ENCODE measurements at places on chromosomes 16 and 17.

GRCh38 chr17:80652756-80653330 is 108.2 kb downstream of the RPTOR start:
- no peak for DNase-seq

- no peak for DNase-seq
Measured at GRCh38 chr16:56777482-56777881, 47.6 kb downstream of the NUP93 start.

DNA sequence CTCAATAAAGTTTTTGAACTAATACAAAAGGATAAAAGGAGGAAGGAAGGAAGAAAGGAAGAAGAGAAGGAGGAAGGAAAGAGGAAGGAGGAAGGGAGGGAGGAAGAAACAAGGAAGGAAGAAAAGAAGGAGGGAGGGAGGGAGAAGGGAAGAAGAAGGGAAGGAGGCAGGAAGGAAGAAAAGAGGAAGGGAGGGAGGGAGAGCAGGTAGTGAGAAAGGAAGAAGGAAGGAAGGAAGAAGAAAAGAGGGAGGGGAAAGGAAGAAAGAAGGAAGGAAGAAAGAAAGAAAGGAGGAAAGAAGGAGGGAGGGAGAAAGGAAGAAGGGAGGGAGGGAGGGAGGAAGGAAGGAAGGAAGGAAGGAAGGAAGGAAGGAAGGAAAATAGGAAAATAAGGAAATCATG is 263.8 kb upstream of the C16orf82 start:
- DNase-seq, result no peak

DNA sequence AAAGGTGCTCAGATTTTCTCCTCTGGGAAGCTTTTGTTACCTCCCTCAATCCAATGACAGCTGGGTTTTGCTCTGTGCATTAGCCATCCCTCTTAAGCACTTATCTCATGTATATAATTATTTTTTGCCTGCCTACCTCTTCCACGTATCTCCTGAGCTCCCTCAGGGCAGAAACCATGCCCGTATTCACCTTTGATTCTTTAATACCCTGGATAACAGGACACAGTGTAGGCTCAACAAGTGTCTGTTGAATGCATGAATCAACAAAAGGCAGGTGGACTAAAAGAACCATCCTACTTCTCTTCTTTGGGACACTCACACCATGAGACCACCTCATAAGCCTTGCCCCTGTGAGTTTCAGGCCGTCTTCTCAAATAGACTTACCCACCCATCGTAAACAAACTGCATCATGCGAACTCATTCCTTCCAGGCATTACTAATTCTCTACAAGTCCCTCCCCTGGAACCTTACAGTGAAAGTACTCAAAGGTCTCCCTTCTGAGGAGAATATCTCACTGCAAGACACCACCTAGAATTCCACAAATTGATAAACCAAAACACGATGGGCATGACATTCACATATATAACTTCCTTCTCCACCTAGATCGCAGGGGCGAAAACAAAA is 3.2 kb downstream of the ARHGAP17 start:
- no peak for DNase-seq

- DNase-seq, result no peak
Measured at GRCh38 chr16:13733561-13733960, 186.4 kb upstream of the ERCC4 start.

GRCh38 chr16:12315330-12316136 is 339.0 kb downstream of the SNX29 start:
- no peak for DNase-seq

- no peak for DNase-seq
Measured at GRCh38 chr17:81416612-81417011, 21.4 kb downstream of the BAHCC1 start.

DNA sequence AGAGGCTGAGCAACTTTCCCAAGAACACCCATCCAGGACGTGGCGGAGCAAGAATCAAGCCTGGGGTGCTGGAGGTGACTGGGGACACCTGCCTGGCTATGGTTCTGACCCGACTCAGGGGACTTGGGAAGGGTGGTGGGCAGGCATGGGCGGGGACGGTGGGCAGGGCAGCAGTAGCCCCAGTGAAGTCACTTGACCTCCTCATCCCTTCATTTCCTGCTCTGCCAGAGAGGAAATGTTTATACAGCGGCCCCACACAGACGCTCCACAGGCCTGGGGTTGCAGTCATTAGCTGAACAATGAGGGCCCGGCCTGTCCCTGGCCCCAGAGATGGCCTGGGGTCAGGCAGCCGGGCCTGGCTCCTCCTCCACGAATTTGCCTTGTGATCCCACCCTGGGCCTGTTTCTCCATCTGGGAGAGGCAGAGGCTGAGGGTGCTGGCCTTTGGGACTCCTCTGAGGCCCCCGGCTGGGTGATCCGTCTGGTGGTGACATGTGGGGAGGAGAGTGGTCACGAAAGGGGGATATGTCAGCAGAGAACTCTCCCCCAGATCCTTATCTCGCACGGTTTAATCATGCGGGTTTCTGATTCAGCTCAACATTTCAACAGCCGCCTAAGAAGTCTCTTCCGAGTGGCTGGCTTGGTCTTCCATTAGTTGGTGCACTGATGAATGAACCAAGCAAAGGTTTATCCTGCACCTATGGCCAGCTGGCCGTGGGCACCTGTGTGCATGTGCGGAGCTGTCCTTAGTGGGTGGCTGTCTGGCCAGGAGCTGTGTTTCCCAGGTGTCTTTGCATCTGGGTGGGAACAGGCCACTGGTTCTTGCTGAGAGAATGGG is 175.9 kb downstream of the IRF8 start:
- no peak for DNase-seq

DNA sequence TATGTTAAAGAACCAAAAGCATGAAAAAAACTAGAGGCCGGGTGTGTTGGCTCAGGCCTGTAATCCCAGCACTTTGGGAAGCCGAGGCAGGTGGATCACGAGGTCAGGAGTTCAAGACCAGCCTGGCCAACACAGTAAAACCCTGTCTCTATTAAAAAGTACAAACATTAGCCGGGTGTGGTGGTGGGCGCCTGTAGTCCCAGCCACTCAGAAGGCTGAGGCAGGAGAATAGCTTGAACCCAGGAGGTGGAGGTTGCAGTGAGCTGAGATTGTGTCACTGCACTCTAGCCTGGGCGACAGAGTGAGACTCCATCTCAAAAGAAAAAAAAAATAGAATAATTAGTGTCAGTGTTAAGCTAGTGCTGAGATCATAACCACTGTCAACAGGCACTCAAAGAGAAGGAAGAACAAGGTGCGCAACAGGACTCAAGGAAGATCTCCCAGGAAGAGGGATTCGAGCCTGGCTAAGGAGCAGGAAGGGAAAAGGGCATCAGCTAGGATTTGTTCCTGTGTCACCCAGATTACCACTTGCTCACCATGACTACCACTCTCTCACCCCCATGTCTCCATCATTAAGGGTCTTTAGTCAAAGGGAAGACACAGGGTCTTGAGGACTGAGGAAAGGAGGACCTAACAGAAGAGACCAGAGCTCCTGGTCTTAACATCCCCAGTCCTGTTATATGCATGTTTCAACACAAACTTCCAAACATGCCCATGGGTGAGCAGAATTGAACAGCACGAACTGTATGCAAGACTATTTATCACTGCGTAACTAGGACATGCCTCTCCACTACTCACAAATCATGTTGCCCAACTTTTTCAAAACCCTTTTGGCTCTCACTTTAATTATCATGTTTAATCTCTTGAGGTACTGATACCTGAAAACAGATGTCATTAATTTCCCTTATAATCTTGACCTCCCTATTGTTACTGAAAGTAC is 88.3 kb upstream of the PLEKHM1 start:
- no peak for DNase-seq

- no peak for DNase-seq
Measured at GRCh38 chr17:81831563-81831956, 1.5 kb downstream of the MCRIP1 start.

DNA sequence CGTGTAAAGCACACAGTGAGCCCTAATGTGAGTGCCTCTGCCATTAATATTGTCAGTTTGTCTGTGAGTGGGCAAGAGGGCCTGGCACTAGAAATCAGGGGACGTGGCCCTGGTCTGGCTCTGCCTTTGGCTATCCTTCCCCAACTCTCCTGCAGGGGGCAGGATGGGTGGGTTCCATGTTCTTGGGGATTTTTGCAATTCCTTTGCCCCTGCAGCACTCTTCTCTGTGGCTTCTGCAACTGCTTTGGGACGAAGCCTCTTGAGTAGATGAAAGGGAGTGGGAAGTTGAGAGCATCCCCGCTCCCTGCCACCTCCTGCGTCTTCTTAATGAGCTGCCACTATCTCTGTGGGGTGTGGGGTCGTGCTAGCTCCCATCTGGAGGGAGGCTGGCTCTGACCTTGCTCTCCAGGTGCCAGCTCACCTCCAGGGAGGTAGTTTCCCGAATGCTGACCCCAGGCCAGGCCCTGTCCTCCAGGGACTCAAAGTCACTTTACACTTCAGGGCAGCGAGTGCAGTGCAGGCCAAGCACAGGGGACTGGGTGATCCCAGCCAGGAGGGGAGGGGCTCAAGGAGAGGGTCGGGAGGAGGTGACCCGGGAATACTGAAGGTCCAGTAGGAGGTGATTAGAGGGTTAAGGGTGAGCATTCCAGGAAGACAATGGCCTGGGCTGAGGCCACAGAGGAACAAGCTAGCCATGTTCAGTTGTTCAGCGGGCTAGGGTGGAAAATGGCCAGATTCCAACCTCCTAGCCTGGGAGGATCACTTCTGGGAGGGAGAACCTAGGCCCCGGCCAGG is 121.0 kb upstream of the NLRP1 start:
- DNase-seq, result no peak

DNA sequence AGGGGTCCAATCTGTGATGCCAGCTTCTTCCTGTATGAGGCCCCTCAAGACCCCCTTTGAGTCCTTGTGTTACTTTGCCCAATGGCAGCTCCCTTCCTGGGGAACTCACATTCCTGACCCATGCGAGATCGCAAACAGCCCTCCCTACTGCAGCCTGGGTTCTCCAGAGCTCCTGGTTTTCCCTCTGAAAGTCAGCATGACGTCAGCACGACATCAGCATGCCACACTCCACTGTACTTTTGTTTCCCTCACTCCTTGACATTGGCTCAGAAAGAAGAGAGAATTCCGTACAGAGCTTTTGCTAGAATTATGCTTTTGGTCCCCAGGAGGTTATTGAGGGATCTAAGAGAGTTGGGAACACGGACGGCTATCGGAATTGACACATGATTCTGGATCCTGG is 168.1 kb upstream of the PIRT start:
- DNase-seq, result no peak

- DNase-seq, result no peak
Measured at GRCh38 chr17:320809-321385, 31.7 kb downstream of the RPH3AL start.

DNA sequence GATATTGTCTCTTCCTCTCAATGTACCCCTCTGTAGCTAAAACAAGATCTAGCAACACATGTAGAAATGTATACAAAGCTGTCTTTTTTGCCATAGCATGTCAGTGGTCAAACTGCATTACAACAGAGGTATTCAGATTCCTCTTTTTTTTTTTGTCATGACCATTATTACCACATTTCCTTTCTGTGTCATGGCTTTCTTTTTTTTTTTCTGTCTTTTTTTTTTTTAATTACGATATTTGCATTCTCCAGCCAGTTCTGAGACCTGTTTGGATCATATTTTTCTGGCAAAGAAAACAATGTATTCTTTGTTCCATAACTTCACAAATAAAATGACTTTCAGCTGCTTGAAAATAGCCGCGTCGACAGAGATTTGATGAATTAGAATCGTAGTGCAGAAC is 27.4 kb upstream of the CAPNS2 start:
- DNase-seq, result no peak

GRCh38 chr16:12377497-12377896 is 401.0 kb downstream of the SNX29 start:
- DNase-seq, result no peak

DNA sequence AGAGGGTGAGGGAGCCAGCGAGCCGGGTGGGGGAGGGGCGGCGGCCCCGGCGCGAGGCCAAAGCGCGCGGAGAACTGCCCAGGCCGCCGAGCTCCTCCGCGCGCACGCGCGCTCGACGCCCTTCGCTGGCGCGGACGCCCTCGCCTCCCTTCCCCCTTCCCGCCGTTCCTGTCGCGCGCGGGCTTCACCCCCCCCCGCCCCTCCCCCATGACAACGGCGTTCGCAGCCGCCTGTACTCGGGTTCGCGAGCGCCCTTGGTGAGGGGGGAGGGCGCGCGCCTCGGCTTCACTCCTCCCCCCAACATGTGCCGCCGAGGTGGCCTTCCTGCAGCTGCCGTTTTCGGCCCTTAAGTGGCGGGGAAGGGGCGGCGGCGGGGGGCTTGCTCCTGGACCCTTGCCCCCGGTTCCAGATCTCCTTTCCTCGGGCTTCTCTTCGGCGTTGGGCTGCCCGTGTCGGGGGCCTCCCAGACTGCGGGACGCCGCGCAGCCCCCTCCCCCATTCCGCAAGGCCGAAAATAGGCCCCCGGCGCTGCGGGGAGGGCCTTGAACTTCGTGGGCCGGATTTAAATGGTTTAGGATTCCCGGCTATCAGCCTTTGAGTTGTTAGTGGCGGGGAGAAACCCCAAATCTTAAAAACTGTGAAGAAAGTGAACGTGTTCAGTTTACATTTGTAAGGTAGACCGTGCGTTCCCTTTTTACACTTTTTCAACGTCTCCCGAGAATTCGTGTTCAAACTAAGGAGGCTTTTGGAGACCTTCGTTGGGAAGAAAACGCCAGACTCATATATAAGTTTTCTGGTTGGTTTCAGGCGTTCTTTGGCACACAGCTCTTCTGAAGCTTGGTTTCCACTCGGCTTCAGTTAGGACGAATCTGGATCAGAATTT is 653 bp downstream of the SRRM2 start:
- no peak for DNase-seq

GRCh38 chr16:75258807-75259141 is 7.3 kb upstream of the BCAR1 start:
- no peak for DNase-seq

DNA sequence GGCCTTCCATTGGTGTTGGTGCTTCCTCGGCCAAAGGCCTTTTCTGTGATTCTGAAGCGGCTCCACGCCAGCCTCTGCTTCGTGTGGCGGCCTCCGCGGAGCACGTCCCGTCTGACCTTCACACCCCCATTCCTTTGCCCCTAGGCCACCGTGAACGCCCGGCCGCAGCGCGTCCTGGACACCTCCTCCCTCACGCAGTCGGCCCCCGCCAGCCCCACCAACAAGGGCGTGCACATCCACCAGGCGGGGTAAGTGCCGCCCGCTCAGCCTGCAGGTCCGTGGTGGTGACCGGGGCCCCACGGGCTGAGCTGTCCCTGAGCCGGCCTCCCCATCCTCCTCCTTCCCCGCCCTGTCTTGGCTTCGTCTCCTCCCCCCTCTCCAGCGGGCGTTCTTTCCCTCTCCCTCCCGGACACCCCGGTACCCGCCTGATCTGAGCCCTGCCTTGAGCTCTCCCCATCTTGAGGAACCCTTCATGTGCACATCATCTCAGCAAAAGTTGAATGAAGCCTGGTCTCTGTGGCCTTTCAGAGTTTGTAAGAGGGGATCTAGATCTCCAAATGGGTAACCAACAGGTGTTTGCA is 69.0 kb upstream of the CHMP6 start:
- DNase-seq, result no peak
